ENCODE measurements at places on chromosomes 1 and 21. TPM values are rescaled to one million over a fixed set of nuclear protein-coding genes. Genes with fewer than 3 reads are reported as not detected.

PTPRU gene
- not detected for polyA plus RNA-seq

RCC2 gene
- 37.8 TPM for polyA plus RNA-seq

ERRFI1 gene
- 6.4 TPM for polyA plus RNA-seq

KRTAP13-2 gene
- not detected for polyA plus RNA-seq

DMBX1 gene
- not detected for polyA plus RNA-seq

CFHR4 gene
- not detected for polyA plus RNA-seq

FMO1 gene
- 34.9 TPM for polyA plus RNA-seq

RNU1-4 gene
- polyA plus RNA-seq: not detected

PLXNA2 gene
- 36.3 TPM for polyA plus RNA-seq

EPHB2 gene
- polyA plus RNA-seq: 14.8 TPM

PEAR1 gene
- 30.1 TPM for polyA plus RNA-seq

ATP6V1G3 gene
- not detected for polyA plus RNA-seq

KRTAP12-2 gene
- polyA plus RNA-seq: not detected

RGL1 gene
- polyA plus RNA-seq: 26.4 TPM

CFHR3 gene
- 0.65 TPM for polyA plus RNA-seq

B3GALT2 gene
- 14.4 TPM for polyA plus RNA-seq

PGBD2 gene
- not detected for polyA plus RNA-seq

LRRN2 gene
- polyA plus RNA-seq: 4.6 TPM

LCK gene
- polyA plus RNA-seq: 4.2 TPM

VSIG8 gene
- polyA plus RNA-seq: not detected

GPR25 gene
- not detected for polyA plus RNA-seq

L1TD1 gene
- 2.3 TPM for polyA plus RNA-seq

LEFTY1 gene
- polyA plus RNA-seq: 0.45 TPM

ATP1A4 gene
- 3.3 TPM for polyA plus RNA-seq

ZNF683 gene
- polyA plus RNA-seq: not detected

TMEM200B gene
- 4.4 TPM for polyA plus RNA-seq

C1QTNF12 gene
- polyA plus RNA-seq: 4.2 TPM

ELK4 gene
- polyA plus RNA-seq: 23.9 TPM

GJA5 gene
- polyA plus RNA-seq: 21.0 TPM

MAP1LC3C gene
- polyA plus RNA-seq: 13.3 TPM

B4GALT3 gene
- polyA plus RNA-seq: 19.4 TPM

AUNIP gene
- not detected for polyA plus RNA-seq

MPL gene
- not detected for polyA plus RNA-seq

ZSWIM5 gene
- polyA plus RNA-seq: 0.57 TPM

PLPPR4 gene
- polyA plus RNA-seq: 8.6 TPM

VWA5B1 gene
- polyA plus RNA-seq: 0.19 TPM

HOOK1 gene
- 5.0 TPM for polyA plus RNA-seq

TGFB2 gene
- 58.9 TPM for polyA plus RNA-seq

FLG2 gene
- polyA plus RNA-seq: not detected

SLC44A5 gene
- 0.28 TPM for polyA plus RNA-seq

TMIGD3 gene
- polyA plus RNA-seq: not detected

CFHR1 gene
- polyA plus RNA-seq: not detected

MATN1 gene
- 1.3 TPM for polyA plus RNA-seq

SPRR1A gene
- 1.5 TPM for polyA plus RNA-seq

UBE2J2 gene
- polyA plus RNA-seq: 37.1 TPM

OR6K2 gene
- not detected for polyA plus RNA-seq

TFAP2E gene
- polyA plus RNA-seq: 0.63 TPM

XKR8 gene
- 7.6 TPM for polyA plus RNA-seq
